ENCODE measurements at places on chromosomes 5 and 9. TPM values are rescaled to one million over a fixed set of nuclear protein-coding genes. Genes with fewer than 3 reads are reported as not detected.

PRSS3 gene
- not detected for total RNA-seq

C9orf50 gene
- total RNA-seq, result not detected

FOXD4L4 gene
- 0.16 TPM for total RNA-seq

PCDHGA6 gene
- 0.16 TPM for total RNA-seq

TMEFF1 gene
- total RNA-seq, result 0.19 TPM

Measured in activated T-cell treated with anti-CD3 and anti-CD28 coated beads, Interleukin-2, amount 50 U/mL, for 72 hours (primary cell).